HepG2 (cell line): ENCODE measurements at places on chromosomes 12 and 14. TPM values are rescaled to one million over a fixed set of nuclear protein-coding genes. Genes with fewer than 3 reads are reported as not detected.

DNA sequence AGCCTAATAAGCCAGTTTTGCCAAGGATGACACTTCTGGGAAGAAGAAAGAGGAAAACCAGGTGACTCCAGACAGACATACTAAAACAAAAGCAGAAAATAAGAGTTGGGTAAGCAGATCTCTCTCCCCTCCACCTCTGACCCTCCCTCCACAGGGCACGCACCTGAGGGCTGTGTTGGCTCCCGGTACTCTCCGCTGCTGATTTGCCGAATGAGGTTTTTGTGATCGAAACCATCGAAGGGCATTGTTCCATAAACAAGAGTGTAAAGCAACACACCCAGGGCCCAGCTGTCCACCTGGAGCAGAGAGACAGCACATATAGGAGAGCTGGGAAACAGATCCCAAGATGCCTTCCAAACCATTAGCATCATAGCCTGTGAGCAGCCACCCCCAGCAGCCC, 68.1 kb downstream of the NUAK1 start:
- H3K36me3 ChIP-seq: peaks cover 2% of the 10 kb centered on the region; the same call in 1 of the 2 replicates
- no peak overlapping the region for H3K27ac ChIP-seq
- DNase-seq: no peak
- H3K4me3 ChIP-seq: no peak overlapping the region
- no peaks in the 10 kb centered on the region for H3K4me1 ChIP-seq

DNA sequence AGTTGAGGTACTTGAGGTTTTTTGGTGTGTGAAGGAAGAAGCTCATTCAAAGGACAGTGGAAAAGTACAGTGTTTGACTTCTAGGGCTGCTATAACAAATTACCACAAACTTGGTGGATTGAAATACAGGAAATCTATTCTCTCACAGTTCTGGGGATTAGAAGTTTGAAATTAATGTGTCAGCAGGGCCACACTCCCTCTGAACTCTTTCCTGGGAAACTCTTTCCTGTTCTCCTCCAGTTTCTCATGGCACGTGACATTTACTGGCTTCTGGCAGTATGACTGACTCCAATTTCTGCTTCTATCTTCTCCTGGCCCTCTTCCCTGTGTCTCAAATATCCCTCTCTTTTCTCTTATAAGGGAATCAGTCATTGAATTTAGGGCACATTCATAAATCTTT, 160.2 kb downstream of the CCDC91 start:
- no peaks in the 10 kb centered on the region for H3K36me3 ChIP-seq
- DNase-seq: no peak
- H3K4me1 ChIP-seq: no peaks in the 10 kb centered on the region
- no peaks in the 10 kb centered on the region for H3K27me3 ChIP-seq

AHNAK2 gene
- total RNA-seq: 0.15 and 0.18 TPM in 2 replicates

- no peak overlapping the region for H3K27ac ChIP-seq
- no peaks in the 10 kb centered on the region for H3K27me3 ChIP-seq
- H3K4me3 ChIP-seq: no peak overlapping the region
- H3K36me3 ChIP-seq: no peaks in the 10 kb centered on the region
- no peak for DNase-seq
Measured at GRCh38 chr14:96245710-96246538, 10.1 kb upstream of the BDKRB1 start.

DNA sequence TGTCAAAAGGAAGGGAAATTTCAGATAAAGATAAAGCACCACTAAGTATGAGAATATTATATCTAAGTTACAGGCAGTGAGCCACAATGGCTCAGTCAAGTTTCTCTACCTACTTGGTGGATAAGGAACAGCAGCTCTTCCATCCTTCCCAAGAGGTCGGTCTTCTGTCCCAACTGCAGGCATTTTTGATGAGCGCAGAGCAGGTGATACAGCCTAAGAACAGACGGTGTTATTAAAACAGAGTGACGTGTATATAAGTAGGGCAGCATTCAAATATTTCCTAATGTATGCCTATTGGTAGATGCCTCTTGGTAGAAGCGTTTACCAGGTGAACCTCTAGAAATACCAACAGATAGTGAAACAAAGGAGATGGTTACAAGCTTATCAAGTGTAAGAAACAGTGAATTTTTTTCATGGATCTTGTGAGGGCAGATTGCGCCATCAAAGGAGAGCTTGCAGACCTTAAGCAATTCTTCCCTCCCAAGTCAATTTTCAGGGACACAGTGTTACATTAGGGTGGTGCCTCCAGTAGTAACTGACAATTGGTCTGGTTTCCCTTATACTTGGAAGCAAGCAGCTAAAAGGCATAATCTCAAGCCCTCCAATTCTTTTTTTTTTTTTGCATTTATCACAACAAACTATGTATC, 274.5 kb downstream of the MED13L start:
- H3K27me3 ChIP-seq: no peaks in the 10 kb centered on the region
- no peak overlapping the region for H3K27ac ChIP-seq
- no peak overlapping the region for H3K4me3 ChIP-seq
- peaks cover 47% of the 10 kb centered on the region; the same call in 2 of the 3 replicates for H3K36me3 ChIP-seq
- no peaks in the 10 kb centered on the region for H3K4me1 ChIP-seq

FGF6 gene
- total RNA-seq: not detected in 2 replicates

DNA sequence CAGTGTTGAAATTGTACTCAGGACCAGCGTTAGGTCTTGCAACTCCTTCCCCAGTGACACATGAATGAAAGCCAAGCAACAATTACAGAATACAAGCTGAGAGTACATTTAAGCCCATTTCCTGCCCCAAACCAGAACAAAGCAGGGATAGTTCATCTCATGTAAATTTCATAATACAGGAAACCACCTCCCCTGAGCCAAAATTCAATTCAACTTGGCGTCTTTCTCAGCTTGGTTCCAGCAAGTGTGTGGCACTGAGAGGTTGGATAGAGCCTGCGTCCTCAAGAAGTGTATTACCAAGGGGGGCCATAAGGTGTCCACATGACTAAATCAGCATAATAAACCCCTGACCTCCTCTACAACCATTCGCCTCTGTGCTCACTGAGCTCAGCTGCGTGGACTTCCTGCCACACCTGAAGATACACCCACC, 278.9 kb upstream of the CRY1 start:
- no peak overlapping the region for H3K27ac ChIP-seq
- 0 out of 2 replicates have a peak, but pooled peaks cover 1% of the 10 kb centered on the region for H3K27me3 ChIP-seq
- H3K4me3 ChIP-seq: no peak overlapping the region
- DNase-seq: no peak
- H3K36me3 ChIP-seq: no peaks in the 10 kb centered on the region
- peaks cover 31% of the 10 kb centered on the region for H3K4me1 ChIP-seq

DNA sequence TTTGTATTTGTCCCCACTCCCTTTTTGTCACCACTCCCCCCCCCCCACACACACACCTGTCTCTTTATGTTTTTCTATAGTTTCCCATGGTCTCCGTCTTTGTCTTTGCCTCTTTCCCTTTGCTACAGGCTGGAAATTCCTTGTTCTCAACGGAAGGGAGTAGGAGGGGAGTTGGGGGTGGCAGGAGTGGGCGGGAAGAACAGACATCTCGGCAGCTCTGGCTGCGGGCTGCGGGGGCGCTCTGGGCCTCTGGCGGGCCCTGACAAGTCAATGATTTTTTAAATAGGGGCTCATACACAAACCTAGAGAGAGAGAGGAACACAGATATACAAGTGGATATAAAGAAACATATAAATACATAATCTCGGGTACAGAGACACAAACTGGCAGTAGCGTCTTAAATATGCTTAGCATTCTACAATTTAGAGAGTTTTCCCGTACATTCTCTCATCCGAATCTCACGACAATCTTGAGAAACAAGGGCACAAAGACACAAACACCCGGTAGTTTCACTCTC, 2.4 kb upstream of the NAB2 start:
- H3K27ac ChIP-seq: peak overlapping the region; percentile 42
- H3K36me3 ChIP-seq: peaks cover 1% of the 10 kb centered on the region; the same call in 1 of the 2 replicates
- peak overlapping the region; percentile 64 for H3K4me3 ChIP-seq

- peak overlapping the region; percentile 99 for H3K27ac ChIP-seq
- peak; percentile 46 for DNase-seq
- H3K36me3 ChIP-seq: 0 out of 3 replicates have a peak, but pooled peaks cover 5% of the 10 kb centered on the region
- no peaks in the 10 kb centered on the region for H3K27me3 ChIP-seq
- H3K4me1 ChIP-seq: peaks cover 92% of the 10 kb centered on the region
- H3K4me3 ChIP-seq: no peak overlapping the region
Measured at GRCh38 chr14:95526483-95527386, 8.1 kb upstream of the GLRX5 start.

DNA sequence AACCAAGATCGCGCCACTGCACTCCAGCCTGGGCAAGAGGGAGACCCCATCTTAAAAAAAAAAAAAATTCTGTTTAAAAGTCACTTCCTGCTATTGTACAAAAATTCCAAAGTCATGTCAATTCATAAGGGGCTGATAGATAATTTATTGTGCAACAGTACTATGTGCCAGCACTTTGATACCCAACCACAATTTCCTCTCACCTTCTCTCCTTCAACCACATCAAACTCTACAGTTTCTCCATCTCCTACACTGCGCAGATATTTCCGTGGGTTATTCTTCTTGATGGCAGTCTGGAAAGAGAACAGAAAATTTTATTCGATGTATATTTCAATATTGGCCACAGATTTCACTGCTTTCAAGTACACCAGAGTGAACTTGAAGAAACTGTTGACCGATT, 7.6 kb downstream of the YBX3 start:
- H3K4me1 ChIP-seq: peaks cover 36% of the 10 kb centered on the region
- no peak overlapping the region for H3K4me3 ChIP-seq
- no peak for DNase-seq
- peaks cover 70% of the 10 kb centered on the region for H3K36me3 ChIP-seq

PLCZ1 gene
- total RNA-seq: not detected in 2 replicates

CLMN gene
- total RNA-seq: 15.1 and 16.2 TPM in 2 replicates

MIP gene
- not detected in 2 replicates for total RNA-seq

ADAMTS20 gene
- not detected in 2 replicates for total RNA-seq

DNA sequence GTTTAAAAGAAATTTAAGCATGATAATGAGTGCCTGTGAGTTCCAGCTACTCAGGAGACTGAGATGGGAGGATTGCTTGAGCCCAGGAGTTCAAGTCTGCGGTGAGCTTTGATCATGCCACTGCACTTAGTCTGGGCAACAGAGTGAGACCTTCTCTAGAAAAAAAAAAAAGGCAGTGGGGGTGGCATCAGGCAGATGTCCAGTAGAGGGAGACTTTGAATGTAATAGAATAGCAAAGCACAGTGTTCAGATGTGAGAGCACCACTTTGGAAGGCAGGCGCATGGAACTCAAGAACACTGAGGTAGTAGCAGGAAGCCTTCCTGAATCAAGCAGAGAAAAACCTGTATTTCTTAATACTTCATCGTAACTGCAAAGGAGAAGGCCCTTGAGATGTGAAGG, 394.5 kb upstream of the GARIN6 start:
- H3K4me3 ChIP-seq: no peak overlapping the region
- no peak overlapping the region for H3K27ac ChIP-seq
- H3K27me3 ChIP-seq: no peaks in the 10 kb centered on the region
- H3K36me3 ChIP-seq: no peaks in the 10 kb centered on the region
- DNase-seq: peak; percentile 7

- no peak overlapping the region for H3K27ac ChIP-seq
- H3K4me1 ChIP-seq: peaks cover 23% of the 10 kb centered on the region
- H3K36me3 ChIP-seq: peaks cover 22% of the 10 kb centered on the region
- no peak overlapping the region for H3K4me3 ChIP-seq
- no peak for DNase-seq
- H3K27me3 ChIP-seq: no peaks in the 10 kb centered on the region; the same call in 2 of the 3 replicates
Measured at GRCh38 chr12:123267991-123268843, 3.4 kb downstream of the CDK2AP1 start.

GRCh38 chr12:120905856-120906384, 1.8 kb upstream of the SPPL3 start:
- no peak overlapping the region for H3K27ac ChIP-seq
- DNase-seq: no peak
- no peaks in the 10 kb centered on the region; the same call in 1 of the 2 replicates for H3K27me3 ChIP-seq
- H3K4me1 ChIP-seq: peaks cover 53% of the 10 kb centered on the region
